SJCRH30 (cell line): ENCODE measurements at places on chromosomes 11 and 22. TPM values are rescaled to one million over a fixed set of nuclear protein-coding genes. Genes with fewer than 3 reads are reported as not detected.

DNA sequence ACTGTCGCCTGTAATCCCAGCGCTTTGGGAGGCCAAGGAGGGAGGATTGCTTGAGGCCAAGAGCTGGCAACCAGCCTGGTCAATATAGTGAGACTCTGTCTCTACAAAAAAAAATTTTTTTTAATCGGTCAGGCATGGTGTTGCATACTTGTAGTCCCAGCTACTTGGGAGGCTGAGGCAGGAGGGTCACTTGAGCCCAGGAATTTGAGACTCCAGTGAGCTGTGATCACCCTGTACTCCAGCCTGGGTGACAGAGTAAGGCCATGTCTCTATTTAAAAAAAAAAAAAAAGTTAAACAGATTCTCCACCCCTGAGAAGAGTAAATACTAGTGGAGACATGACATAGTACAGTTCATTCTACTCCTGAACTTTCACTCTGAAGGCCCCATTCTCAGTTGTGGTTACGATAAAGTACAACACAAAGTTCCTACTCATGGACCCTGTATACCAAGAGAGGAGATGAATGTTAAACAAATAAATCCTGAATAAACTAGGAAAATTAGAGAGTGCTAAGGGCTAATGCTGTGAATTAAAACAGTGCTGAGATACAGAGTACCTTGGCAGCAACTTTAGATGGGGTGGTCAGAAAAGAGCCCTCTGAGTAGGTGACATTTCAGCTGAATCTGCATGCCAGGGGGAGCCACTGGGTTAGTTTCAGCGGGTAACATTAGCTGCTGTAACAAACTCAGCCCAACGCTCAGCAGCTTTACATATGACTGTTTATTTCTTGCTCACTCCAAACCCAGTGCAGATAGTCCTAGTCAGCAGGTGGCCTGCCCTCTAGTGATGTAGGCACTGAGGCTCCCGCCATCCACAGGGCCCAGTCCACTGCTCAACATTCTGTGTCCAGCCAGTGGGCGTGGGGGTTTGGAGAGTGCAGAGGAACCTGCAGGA is 75.1 kb downstream of the DBX1 start:
- peaks cover 12% of the 10 kb centered on the region for H3K4me1 ChIP-seq
- DNase-seq = no peak
- H3K4me3 ChIP-seq = no peak overlapping the region
- H3K27me3 ChIP-seq = no peaks in the 10 kb centered on the region
- H3K27ac ChIP-seq = no peak overlapping the region
- H3K36me3 ChIP-seq = peaks cover 99% of the 10 kb centered on the region

The CFAP300 gene
- not detected in 2 replicates for total RNA-seq

- no peaks in the 10 kb centered on the region for H3K4me1 ChIP-seq
- H3K36me3 ChIP-seq = no peaks in the 10 kb centered on the region
- no peak overlapping the region for H3K27ac ChIP-seq
Observed at GRCh38 chr11:17867341-17867740, 132.8 kb downstream of the KCNC1 start.

DNA sequence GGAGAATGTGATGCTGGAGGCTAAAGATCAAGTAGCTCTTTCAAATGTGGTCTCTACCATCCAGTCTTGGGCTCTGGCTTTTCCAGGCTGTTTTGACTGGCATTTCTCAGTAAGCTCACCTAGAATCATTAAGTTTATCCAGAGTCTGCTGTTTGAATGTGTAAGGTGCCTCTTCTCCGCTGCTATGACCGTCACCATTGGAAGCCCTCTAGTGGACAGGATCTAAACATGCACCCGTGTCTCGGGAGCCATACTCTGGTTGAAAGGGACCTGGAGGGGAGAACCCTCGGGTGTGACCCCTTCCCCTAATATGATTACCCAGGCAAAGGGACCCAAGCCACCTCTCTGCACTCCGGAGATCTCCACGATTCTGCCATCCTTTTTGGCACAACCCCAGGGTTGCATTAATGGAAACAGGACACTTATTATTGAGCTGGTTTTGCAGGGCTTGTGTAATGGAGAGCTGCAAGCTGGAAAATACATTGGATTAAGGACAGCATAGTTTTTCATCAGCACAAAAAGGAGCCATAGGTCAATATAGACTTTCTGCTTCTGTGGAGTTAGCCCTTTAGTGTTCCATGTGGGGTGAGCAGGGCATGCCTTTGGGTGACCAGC is 191.0 kb upstream of the LARGE1 start:
- H3K36me3 ChIP-seq = no peaks in the 10 kb centered on the region
- no peaks in the 10 kb centered on the region for H3K4me1 ChIP-seq
- no peak overlapping the region for H3K4me3 ChIP-seq
- no peak overlapping the region for H3K27ac ChIP-seq
